ENCODE measurements at places on chromosomes 4 and X.
A peak's percentile ranks its signal among the peaks of the same experiment; 100 is the strongest.

DNA sequence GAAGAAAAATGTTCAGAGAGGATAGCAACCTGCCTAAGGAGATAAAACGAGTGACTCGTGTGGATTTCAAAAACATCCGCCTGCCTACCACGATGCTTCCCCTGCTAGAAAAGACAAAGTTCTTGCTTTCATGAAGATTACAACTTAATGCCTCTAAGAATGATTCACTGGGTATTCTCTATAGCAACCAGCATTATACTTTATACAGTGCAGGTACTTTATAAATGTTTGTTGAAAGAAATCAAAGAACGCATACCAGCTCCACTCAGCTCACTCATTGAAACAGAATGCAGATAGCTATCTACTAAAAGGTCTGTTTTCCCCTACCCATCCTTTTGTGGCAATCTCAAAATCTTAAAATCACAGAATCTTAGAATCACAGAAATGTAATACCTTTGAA, 33.7 kb downstream of the GASK1B start:
- DNase-seq, result no peak

DNA sequence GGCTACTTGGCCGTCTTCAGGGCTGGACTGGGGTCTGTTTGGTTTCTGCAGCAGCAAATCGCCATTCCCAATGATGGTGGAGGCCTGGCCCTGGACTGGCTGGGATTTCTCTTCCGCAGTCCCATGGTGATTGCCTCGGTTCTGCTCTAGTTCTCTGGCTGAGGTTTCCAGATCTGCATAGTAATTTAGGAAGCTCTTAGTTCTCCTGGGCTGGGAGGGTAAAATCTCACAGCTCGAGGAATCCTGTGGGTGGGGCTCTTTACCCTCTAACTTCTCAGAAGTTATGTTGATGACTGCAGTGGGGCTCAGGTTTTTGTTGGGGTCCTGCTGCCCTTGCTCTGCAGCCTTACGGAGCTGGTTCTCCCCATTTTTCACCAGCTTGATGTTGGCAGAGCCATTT, 200.6 kb downstream of the APBB2 start:
- DNase-seq, result no peak

DNA sequence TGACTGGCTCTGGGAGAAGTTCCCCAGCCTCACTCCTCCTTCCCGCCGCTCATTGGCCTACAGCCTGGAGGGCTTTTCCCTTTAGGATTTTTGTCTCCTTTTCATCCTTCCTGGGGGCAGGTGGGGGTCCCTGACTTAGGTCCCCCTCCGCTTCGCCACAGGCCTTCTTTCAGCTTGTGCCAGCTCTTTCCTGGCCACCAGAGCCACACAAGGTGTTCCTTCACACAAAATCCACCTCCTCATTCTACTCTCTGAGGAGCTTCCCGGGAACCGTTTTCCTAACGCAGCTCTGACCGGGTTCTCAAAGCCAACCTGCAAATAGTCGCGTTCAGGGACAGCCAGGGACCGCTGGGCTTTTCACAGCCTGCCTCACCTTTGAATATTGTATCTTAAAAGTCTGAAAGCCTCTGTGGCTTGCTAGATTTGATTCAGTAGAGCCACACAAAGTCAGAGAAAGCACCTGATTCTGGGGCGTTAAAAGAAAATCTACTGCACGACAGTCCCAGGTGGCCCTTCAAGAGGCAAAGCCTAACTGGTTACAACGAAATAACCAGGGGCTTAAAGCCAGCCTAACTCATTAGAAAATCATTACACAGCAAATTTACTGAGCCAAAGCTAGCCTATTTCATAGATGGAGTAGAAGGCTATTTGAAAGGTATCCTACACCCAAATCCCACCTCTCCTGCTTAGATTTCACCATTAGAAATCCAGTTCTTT, 731 bp upstream of the GPC3 start:
- DNase-seq, result no peak

DNA sequence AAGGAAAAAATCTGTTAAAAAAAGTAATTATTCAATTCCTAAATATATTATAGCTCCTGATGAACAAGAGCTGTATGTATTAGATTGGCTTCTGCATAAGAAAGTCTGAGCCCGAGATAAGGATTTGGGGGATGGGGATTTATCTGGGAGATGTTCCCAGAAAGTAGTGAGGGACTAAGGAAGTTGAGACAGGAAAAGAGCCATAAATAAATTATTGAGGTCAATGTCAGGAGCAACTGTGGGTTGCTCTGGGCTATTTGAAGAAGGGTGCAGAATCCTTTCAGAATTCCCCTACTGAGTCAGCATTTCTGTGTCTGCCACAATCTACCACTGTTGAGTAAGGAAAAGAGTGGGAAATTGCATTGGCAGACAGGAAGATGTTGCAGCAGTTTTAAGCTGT, 3.1 kb upstream of the TDO2 start:
- no peak for DNase-seq

- DNase-seq, result no peak
These were observed 7.1 kb downstream of the SLC49A3 start for GRCh38 chr4:681736-682451.

- no peak for DNase-seq
These were observed 156.3 kb upstream of the VEGFC start for GRCh38 chr4:176949029-176949428.

DNA sequence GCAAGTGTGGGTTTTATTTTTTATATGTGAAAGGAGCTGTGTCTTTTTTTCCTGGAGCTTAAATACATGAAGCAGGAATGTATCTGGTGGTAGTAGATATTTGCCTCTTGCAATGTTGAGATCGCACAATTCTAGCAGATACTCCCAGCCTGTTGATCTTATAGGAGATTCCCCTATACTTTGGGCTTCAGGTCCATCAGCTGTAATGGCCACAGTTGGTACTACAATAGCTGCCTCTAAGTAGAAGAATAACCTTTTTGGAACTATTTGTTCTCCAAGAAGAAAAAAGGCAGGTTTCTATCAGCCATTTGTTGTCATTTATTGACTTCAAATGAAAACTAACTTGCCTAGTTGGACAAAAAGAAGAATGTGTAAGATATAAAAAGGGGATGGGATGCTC, 37.7 kb downstream of the LIMCH1 start:
- DNase-seq, result no peak

DNA sequence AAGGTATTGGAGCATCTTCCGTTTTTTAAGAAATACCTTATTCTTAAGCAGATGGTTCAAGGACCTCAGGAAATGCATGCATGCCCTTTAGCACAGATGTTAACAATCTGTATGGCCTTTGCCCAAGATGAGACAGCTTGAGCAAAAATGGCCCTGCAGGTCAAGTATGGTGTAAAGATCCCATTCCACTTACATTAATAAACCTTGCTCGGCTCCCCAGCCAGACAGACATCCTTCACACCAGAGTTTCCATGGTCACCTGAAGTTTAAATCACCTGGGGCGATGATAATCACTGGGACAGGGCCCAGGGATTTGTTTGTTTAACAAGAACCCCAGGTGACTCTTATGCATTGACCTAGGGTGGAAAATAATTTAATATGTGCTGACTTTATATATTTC, 287.0 kb upstream of the NOCT start:
- no peak for DNase-seq

DNA sequence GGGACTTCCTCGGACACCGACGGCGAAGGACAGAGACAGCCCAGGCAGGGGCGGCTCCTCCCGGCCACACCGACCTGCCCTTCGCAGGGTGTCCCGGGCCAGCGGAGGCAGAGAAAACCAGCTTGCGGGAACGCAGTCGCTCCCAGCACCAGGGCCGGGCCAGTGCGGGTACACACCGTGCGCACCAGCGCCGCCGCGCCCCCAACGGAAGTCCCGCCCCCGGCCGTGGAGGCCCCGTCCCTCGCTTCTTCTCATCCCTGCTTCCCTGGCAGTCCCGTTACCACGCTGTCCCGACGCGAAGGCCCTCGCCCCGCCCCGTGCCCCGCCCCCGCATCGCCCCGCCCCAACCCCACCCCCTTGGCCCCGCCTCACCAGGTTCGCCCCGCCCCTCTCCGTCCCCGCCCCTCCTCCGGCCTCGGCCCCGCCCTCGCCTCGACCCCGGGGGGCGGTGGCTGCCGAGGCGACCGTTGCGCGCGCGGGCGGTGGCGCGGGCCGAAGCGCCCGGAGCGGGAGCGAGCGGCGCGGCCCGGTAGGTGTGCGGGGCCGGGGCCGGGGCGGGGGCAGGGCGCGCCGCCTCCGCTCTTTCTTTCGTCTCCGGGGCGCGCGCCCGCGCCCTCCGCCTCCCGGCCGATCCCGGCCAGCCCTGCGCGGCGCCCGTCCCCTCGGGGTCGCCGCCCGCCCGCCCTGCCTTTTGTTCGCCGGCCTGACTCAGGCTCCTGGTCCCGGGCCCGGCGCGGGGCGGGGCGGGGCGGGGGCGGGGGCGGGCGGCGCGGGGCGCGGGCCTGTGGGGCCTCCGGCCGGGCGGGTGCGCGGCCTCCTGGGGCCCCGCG, at the start of gene RGS12:
TSS of gene RGS12 (plus strand) at position 451 of the 830 bp plus-strand sequence. CDS start 23,150 bp downstream, outside the sequence.
- DNase-seq, result peak; percentile 96

All from hippocampal formation (tissue), 2 donors.